Stimulated activated CD4-positive, alpha-beta T cell treated with anti-CD3 and anti-CD28 coated beads, TNF-alpha, amount 100 ng/mL, for 48 hours (primary cell): ENCODE measurements at places on chromosomes 1 and 21.
A peak's percentile ranks its signal among the peaks of the same experiment; 100 is the strongest.

DNA sequence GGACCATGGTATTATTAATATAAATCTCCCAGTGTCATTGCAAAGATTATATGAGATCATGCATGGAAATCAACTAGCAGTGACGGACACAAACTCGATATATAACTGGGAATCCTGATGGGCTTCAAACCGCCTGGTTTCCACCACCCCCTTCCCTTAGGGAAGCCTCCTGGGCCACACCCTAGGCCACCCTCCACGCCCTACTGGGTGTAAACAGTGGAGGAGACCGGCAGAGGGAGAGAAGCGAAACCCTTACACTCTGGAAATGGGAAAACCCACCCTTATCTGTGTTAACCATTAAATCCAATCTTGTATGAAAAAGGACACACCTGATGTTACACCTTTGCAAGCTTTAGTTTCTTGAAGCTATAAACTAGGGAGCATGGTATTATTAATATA, 595 bp upstream of the ZNHIT6 start:
- no peak for DNase-seq

- DNase-seq = no peak
These were observed 18.4 kb downstream of the CNIH4 start for GRCh38 chr1:224375059-224375458.

- no peak for DNase-seq
These were observed 13.5 kb upstream of the COL16A1 start for GRCh38 chr1:31717341-31717740.

DNA sequence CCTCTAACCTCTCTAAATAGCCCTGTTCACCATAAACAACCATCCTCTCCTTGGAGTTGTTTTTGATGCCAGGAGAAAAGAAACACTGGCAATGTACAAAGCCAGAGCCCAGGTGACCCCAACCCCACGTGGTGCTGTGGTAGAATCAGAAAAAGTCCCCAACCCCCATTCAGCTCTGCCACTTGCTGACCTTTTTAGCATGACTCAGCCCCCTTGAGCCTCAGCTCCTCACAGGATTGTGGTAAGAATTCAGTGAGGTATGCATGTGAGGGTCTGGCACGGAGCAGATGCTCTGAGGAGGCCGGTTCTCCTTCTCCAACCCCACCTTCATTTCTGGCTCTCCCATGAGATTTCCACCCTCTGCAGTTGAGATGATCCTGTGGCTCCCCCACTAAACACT, 11.1 kb upstream of the CHI3L1 start:
- no peak for DNase-seq

DNA sequence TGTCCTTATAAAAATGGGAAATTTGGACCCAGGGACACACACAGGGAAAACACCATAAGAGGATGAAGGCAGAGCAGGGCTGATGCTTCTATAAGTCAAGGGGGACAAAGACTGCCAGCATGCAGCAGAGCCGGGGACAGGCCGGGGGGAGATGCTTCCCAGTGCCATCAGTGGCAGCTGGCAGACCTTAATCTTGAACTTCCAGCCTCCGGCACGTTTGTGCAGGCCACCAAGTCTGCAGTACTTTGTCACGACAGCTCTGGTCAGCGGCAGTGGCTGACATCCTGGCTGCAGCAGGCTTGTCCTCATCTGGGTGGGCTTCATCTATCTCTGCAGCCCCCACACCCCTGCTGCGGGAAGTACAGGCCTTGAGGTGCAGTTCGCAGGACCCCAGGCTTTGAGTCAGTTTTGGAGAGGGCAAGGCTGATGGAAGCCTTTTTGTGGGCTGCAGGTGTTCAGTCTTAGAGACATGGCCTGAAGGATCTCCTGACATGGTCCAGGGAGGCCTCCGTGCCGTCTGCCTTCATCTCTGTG, 186.0 kb downstream of the DYRK1A start:
- no peak for DNase-seq

GRCh38 chr1:15702722-15703550, 18.8 kb downstream of the PLEKHM2 start:
- no peak for DNase-seq

DNA sequence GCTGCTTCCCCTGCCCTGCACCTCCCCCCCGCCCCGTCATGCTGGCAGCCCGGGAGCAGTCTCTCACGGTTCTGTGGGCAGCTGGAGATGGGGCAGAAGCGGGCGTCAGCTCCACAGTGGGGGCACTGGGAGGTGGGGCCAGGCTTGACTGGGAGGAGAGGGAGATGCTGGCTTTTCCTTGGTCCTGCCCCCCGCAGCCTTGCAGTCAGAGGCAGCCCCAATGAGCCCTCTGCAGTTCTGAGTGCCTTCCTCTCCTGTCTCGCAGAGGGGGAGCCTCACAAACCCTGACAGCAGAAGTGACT, 21.7 kb downstream of the ARHGEF10L start:
- DNase-seq = no peak

GRCh38 chr1:162166917-162167615, 97.6 kb downstream of the NOS1AP start:
- no peak for DNase-seq

DNA sequence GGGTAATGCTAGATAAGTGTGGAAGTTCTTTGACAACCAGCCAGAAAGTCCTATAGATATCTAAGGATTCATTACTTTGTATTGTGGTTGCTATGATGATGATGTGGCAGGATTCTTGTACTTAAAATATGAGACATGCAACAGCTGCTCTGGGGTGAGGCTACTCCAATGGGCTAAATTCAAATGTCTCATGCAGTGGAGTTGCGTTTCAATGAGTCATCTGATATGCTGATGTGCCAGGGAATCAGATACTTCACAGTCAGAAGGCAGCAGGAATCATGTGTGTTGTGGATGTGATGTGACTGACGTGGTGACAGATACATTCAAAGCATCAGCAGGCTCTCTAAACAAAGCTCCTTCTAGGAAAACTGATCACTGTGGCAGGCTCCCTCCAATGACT, 66.5 kb downstream of the TSEN15 start:
- DNase-seq = no peak

DNA sequence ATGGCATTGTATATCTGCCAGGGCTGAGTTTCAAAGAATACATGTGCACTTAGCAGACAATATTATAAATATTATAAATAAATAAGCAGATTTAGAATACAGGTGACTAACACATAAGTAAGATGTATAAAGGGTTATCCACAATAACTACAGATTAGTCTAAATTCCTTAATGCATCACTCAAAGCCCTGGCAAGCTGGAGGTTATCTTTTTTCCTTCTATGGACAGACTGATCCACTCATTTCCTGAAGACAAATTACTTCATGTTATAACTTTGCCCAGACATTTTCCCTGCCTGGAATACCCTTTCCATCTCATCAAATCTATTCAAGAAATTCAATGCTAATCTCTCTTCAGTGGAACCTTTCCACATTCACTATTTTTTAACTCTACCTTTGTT, 38.8 kb downstream of the LUZP1 start:
- DNase-seq = no peak

DNA sequence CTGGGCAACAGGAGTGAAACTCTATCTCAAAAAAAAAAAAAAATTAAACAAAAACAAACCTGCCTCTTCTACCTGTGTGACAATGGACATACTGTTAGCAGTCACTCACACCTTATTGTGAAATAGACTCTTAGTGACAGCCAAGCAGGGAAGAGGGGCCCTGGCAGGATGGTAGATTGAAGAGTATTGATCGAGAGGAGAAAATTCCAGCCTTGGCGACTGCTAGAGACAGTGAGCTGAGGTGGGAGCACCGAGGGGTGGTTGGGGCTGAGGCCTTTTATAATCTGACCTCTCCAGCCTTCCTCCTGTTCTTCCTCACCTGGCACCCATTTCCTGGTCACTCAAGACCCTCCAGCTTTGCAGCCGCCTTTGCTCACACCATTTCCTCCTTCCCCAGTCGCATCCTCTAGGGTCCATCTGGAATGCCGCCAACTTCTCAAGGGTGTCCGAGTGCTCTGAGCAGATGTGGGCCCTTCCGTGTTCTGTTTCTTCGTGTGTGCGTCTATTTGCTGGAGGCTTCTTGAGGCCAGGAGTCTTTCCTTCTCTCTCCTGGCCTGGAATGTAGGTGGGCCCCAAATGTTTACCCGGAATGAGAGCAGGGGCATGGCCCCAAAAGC, 196.9 kb upstream of the TMEM51 start:
- no peak for DNase-seq

DNA sequence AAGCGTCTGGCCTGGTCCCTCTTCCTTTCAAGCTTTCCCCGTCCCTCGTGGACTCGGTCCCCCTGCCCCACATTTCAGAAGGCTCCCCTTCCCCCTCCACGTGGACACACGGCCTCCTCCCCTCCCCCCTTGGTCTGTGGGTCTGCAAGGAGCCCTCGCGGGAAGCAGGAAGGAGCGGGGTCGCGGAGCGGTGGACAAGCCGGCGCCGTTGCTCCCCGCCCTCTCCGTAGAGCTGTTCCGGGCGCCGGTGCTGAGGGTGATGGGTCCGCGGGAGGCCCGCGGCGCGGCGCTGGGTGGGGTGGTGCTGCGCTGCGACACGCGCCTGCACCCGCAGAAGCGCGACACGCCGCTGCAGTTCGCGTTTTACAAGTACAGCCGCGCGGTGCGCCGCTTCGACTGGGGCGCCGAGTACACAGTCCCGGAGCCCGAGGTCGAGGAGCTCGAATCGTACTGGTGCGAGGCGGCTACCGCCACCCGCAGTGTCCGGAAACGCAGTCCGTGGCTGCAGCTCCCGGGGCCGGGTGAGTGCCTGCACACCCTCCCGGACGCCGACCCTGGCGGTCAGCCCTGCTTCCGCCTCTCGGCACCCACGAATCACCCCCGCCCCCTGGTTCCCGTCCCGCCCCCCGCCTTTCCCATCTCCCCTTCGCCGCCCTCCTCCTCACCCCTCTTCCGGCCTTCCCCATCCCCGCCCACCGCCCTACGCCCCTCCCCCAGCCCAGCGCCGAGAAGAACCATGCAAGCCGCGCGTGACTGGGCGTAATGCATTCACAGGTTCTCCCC, 5.3 kb downstream of the FCRLB start:
- peak; percentile 59 for DNase-seq

- DNase-seq = no peak
These were observed 572 bp downstream of the ATP1B1 start for GRCh38 chr1:169106921-169107602.

- no peak for DNase-seq
These were observed 28.9 kb upstream of the LYPLAL1 start for GRCh38 chr1:219144658-219145315.

GRCh38 chr1:9900142-9901043, 9.7 kb downstream of the CTNNBIP1 start:
- DNase-seq = no peak

DNA sequence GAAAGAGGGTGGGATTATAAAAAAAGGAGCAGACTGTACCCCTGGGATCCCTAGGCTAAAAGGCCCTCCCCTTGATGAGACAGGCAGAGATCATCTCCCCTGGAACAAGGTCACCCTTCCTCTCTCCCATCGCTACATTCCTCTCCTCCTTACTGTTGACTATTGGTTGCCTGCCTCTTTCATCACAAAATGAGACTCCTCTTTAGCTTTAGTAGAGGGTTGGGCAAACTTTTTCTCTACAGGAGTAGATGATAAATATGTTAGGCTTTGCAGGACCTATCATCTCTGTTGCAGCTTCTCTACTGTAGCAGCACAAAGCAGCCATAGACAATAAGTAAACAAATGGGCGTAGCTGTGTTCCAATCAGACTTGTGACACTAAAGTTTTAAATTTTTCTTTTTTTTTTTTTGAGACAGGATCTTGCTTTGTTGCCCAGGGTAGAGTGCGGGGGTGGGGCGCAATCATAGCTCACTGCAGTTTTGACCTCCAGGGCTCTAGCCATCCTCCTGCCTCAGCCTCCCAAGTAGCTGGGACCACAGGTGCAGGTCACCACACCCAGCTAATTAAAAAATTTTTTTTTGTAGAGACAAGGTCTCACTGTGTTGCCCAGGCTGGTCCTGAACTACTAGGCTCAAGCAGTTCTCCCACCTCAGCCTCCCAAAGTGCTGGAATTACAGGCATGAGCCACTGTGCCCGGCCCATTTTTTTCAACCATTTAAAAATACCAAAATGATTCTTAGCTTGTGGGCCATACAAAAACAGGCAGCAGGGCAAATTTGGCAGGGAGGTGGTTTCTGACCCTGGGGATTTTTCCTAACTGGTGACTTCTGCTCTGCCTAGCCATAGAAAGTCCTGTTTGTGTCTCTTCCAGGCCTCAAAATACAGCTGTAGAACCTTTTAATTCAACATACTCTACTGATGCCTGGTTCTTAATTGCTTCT, 15.1 kb downstream of the MCL1 start:
- no peak for DNase-seq

GRCh38 chr1:5611431-5611830, 380.8 kb downstream of the NPHP4 start:
- DNase-seq = no peak

DNA sequence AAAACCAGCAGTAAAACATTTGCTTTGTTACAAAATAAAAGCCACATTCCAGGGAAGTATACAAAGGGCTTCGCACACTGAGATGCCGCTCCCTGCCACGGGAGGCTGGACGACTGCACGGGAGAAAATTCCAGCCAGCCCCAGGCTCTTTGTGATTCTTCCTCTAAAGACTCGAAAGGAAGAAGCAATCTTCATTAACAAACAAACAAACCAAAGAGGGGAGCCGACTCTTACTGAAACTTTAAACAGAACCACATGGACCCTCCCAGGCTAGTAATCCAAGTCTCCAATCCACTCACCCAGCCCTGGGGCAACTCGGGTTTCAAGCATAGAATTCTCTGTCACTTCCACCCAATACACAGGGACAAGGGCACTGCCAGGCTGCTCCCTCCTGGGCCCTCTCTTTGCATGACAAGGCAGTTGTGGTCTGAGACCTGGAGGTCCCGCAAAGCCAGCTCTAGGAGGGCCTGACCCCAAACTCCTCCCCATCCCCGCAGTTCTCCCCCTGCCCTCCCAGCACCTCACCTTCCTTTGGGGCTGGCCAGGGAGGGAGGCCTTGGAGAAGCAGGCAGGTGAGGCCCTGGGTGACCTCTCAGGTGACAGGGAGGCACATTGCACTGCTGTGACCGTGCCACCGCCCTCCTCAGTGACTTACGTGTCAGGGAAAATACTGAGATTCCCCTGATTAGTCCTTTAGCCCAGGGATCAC, 26.6 kb upstream of the COL18A1 start:
- DNase-seq = no peak

GRCh38 chr1:39107341-39108290, 81.5 kb downstream of the NDUFS5 start:
- no peak for DNase-seq

DNA sequence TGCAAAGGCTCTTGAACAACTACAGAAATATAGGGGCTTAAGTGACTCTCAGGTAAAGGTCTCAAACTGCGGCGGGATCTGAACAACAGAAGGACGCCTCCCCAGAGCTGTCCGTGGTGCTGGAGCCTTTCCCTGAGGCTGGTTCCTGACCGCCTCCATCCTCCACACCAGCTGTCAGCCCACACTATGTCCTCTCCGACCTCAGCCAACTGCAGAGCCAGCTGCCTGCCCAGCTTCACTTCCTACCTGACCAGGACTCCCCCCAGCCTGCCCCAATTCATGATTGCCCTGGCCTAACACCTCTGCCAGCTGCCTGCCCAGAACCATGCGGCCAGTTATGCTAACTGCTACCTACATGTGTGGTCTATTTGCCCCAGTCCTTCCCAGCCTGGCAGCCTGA, 63.6 kb upstream of the ZC3H12A start:
- DNase-seq = peak; percentile 8

- DNase-seq = peak; percentile 36
These were observed 618 bp downstream of the JAM2 start for GRCh38 chr21:25639551-25640201.
